ENCODE measurements at places on chromosomes 5 and 9.

DNA sequence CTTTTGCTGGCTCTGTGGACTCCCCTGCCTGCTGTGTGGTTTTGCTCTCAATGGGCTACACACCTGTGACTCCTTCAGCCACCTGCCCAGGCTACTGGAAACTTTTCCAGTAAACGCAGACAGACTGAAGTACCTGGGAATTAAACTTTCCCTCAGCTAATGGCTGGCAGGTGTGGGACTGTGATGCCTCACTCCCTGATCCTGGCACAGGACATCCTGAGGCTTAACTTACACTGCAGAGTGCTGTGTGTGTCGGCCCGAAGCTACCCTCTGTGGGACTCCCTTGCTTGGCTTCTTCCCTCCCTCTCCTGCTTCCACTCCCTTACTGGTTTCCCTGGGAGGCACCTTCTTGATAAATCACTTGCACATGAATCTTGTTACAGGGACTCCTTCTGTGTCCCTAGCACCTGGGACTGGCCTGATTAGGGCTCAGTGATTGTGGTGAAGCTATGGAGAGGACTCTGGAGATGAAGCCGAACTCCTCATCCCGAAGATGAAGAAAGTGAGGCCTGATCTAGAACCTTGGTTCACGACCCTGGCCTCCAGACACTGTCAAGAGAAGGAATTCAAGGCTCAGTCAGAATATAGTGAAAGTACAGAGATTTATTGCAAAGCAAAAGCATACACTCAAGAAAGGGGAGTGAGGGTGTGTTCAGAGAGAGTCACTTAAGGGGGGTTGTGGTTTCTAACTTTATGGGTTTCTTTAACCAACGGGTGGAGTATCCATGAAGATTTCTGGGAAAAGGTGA is 113.4 kb upstream of the ALDH1B1 start:
- no peak for DNase-seq

GRCh38 chr5:159083548-159084452 is 15.9 kb downstream of the EBF1 start:
- no peak for DNase-seq

DNA sequence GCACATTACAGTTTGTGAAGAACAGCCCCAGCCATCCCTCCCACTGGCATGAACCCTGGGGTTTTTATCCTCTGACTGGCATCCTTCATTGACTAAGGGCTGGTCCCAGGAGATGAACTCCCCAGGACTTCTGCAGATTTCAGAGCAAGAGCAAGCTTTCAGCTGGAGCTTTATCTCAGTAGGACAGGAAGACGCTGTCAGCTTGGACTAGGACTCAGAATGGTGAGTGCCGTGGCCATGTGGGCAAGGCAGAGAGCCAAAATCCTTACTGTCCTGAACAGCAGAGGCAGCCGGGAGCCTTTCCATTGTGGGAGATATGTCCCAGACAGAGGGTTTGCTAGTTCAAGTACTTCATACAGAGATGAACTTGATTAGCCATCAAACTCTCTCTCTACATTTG is 3.2 kb upstream of the ACOT12 start:
- no peak for DNase-seq

- no peak for DNase-seq
These were observed 311.4 kb upstream of the MSX2 start for GRCh38 chr5:174412941-174413340.

- DNase-seq: peak; percentile 77
These were observed at the start of gene BRINP1 for GRCh38 chr9:119368681-119369581. TSS of gene BRINP1 (minus strand) at chr9:119369435. CDS start at chr9:119313355, 56,080 bp downstream.

DNA sequence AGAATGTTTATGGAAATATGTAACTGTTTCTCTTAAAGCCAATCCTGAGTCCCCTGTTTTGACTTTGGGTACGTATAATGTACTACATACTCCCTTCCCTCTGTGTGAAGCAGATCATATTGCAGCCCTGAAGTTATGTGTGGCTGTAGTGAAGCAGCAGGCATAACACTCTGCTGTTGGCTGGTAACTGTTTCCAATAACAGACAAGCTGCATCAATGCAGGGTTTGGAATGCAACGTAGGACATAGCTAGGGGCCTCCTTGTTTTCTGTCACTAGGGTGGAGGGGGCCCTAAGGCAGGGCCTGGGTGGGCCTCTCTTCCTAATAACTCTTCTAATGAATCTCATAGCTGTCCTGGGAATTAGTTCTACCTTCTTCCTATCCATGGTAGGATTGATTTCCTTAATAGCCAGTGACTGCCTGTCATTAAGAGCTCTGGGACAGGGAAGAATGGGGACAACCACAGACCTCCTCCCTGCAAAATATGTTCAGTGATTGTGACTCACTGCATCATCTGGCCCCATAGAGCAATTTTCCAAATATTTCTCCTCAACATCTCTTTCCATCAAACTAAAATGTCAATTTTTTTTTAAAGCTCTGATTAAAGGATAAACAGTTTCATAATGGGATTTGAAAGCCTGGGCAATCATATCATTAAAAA is 129.6 kb upstream of the HMHB1 start:
- no peak for DNase-seq

DNA sequence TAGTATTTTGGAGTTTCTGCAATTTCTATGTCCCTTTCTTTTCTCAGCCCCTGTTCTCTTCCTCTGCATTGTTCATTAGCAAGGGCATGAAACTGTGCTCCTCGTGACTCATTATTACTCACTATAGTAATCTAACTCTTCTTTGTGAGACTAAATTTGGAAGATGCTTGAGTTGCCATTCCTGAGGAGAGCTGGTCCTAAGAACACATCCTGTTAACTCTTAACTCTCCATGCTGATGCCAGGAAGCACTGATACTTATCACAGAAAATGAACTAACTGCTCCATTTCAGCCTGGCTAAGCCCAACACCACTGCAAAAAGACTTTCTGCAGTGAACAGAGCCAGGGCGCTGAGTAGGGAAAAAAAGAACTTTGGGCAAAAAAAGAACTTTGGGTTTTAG is 10.6 kb upstream of the CSNK1A1 start:
- no peak for DNase-seq
